Activated CD4-positive, alpha-beta T cell treated with anti-CD3 and anti-CD28 coated beads for 48 hours (primary cell): ENCODE measurements at places on chromosomes 2 and 18.

GRCh38 chr2:115412501-115412900 lies 970.1 kb downstream of the DPP10 start:
- DNase-seq, result no peak

DNA sequence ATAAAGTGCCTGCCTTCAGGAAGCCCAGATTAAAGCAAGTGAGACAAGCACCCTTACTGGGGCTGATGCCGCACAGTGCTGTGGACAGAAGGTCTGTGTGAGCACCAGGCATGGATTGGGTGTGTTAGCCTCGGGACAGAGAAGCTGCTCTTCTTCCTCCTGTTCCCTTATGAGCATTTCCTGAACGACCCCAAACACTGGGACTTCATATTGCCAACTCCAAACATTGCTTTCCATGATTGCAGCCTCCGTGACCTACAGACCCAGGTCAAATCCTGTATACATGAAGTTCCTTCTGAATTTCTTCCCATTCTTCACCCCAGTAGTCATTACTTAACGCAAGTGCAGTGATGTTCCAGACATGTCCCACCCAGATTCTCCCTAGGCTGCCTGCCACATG lies 129.8 kb upstream of the ALKAL2 start:
- DNase-seq, result no peak

GRCh38 chr2:239833269-239834109 lies 191.7 kb downstream of the NDUFA10 start:
- no peak for DNase-seq

- no peak for DNase-seq
Observed at GRCh38 chr2:101738649-101739048, 41.1 kb downstream of the MAP4K4 start.

DNA sequence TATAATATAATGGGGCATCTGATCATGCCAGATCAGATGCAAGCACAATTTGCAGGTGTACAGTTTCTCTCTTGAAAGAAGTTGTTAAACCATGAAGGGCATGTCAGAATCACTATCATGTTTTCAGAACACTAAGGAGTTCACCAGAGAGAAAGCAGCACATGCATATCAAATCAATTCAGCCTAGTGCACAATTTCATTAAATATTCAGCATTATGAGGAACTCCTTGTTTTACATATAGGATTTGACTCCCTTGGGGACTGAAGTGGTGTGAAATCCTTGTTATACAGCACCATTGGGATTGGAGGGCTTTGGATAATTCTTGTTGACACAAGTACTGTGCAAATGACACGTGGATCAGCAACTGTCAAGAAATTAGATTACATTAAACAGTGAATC lies 562.1 kb upstream of the KLHL29 start:
- no peak for DNase-seq

GRCh38 chr2:219028996-219029828 lies 12.1 kb downstream of the CFAP65 start:
- DNase-seq, result no peak

- DNase-seq, result no peak
Observed at GRCh38 chr2:226890286-226890685, 54.4 kb downstream of the RHBDD1 start.

GRCh38 chr2:119408221-119408619 lies 23.4 kb upstream of the TMEM37 start:
- DNase-seq, result no peak

DNA sequence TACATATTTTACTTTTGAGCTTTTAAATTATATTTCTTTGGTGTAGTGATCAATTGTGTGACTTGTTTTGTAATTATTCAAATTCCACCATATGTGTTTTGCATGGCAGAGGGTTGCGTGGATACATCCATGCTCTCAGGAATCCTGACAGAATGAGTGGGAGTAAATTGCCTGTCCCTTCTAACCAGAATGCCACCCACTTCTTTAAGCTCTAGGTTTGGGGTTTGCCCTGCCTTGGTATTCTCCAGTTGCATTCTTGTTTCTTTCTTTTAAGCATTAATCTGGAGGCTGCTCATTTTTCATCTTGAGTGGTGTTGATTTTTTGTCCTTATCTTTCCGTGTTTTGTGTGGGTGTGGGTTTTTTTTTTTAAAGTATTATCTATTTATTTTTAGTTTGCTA lies 360.0 kb downstream of the PTPRM start:
- DNase-seq, result no peak

DNA sequence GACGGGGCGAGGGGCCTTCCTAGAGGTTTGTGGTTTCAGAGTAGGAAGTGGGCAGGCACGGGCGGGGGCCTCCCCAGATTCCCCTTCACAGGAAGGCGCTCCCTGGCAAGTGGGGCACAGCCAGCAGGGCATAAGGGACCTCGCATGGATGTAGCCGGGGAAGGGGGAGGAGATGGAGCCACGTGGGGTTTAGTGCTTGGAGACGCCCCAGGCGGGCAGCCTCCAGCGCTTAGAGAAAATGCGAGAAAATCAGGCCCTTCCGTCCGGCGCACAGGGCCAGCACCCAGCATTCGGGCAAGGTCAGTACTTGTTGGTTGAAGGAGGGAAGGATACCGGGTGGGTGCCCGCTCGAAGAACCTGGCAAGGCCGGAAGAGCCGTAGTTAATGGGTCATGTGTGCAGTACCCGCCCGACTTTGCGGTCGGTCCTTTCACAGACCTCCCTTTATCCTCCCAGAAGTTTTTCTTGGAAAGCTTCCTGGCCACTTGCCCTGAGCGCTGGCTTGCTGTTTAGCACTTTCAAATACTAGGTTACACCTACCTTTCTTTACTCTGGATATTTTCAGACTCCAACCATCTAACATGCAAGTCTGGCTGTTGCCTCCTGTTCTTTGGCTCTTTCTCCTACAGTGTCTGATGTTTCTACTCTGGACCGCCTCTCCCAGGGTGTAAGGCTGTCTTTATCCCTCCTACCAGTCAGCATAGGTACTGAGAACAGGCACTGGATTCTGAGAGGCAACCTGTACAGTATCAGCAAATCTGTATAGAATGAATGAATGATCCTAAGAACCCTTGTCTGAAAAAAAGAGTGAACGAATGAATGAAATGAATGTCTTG lies 78.1 kb downstream of the CIB4 start:
- peak; percentile 7 for DNase-seq
